Natural killer cell treated with Interleukin-12 subunit alpha and Interleukin-12 subunit beta and Interleukin-15 and Interleukin-18, amount 100 ng/mL, for 72 hours (primary cell): ENCODE measurements at places on chromosomes 7 and 10. TPM values are rescaled to one million over a fixed set of nuclear protein-coding genes. Genes with fewer than 3 reads are reported as not detected.

FAM25G gene
- not detected for total RNA-seq

GRCh38 chr10:110985497-110986275, 66.3 kb downstream of the SHOC2 start:
- DNase-seq = no peak

DNA sequence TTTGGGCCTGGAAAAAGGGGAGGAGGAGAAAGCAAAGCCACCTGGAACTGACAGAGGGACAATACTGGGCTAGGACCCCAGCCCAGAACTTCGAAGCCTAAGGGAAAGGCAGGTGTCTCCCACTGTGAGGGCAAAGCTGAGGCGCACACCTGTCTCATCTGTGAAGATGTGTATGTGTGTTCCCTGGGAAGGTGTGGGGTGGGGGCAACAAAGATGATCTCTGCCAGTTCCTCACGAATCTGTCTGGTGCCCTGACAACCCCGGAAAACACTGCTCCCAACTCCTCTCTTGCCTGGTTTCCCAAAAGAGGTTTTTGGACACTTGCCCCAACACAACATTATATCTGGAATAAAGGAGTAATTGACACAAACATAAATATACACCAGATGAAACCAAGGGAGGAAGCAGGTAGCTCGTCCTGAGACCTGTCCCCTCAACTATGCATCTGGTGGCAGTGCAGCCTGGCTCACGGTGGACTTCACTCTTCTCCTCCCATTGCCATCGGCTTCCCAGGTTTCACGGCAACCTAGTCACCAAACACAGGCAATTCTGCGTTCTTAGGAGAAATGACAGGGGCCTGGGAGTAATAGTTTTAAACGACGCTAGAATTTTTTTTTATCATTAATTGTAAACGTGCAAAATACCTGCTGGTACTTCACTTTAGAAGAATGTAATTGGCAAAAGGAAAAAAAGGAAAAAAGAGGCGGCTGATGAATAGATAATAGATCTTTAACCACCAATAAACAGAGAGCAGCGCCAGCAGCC, 1.7 kb upstream of the EMX2 start:
- DNase-seq = no peak

DNA sequence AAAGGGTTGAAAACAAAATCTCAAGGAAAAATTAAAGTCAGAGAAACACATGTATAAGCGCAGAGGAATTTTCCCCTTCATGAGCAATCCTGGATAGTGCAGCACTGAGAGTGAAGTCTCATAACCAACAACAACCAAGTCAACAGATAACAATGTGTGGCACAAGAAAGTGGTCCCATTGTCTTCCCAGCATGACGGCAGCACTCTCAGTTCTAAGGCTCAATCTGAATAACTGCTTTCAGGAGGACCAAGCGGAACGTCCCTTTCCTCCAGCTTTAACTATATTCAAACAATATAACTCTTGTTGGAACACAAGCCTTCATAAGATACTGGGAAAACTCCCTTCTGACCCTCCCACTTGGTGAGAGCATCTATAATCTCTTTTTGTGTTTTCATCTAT, 137.9 kb downstream of the RAPGEF5 start:
- DNase-seq = no peak

AKR1C2 gene
- not detected for total RNA-seq

DNA sequence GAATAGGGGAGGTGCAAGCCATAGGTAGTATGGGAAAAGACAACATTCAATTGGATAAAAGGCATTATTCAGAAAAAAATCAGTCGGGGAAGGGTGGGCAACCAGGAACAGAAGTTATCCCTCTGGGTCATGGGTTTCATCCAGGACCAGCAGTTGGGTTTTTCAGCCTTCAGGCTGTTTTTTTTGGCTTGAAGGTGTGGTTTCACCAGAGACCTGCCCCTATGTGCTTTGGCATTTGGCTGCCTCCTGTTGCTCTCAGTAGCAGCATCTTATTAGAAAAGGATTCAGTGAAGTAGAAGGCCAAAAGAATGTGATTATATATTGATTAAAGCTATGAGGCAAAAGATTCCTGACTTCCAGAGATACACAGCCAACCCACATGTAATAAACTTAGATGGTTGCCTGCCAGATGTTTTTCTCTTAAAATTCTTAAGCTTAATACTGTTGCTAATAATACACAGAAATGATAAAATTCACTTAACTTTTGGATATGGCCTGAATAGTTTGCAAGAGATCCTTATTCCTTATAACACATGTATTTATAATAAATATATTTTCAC, 251.7 kb upstream of the CSTF2T start:
- no peak for DNase-seq

GRCh38 chr7:23443974-23444373, 26.3 kb downstream of the IGF2BP3 start:
- no peak for DNase-seq

DNA sequence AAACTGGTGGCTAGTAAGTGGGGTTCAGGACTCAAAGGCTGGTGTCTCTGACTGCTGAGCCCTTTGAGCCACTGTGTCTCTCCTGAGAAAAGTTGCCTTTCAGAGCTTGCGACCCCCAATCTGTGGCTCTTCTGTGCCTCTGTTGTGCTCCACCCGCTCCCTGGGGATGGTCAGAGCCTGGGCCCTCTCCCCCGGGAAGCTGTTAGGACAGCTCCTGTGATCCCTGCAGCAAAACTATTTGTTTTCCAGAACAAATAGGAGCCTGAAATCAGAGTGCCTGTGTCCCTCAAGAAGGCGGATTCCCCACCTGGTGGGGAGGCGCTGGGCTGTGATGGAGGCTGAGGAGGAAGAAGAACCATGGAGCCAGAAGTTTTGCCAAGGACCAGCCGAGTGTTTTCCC, 56.4 kb upstream of the MXI1 start:
- no peak for DNase-seq

GRCh38 chr7:26858735-26859134, 5.7 kb downstream of the SKAP2 start:
- DNase-seq = no peak

DNA sequence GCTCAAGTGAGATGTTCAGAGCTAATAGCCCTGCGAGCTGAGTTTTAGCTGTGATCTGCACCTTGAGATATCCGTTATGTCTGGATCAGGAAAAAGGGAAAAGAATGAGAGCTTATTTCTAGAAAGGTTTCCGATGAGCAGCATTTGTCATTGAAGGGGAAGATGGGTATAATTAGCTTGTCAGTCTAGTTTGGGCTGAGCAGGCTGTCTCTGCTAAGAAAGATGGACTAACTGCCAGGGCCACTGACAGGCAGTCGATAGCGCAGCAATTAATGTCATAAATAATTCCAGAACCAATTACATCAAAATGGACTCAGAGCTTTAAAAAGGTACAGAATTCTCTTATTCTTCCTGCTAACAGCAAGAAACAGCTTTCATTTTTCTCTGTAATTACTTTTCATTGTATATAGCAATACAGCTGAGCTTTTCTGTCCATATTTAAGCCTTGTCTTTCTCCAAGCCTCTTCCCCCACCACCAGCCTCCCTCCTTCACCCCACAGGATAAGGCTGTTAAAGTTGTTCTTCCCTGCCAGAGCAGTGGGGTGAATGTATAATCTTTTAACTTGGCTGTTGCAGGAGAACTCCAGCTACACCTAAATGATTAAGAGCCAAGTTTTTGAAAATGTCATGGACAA, 1006.5 kb downstream of the KCNMA1 start:
- no peak for DNase-seq

DNA sequence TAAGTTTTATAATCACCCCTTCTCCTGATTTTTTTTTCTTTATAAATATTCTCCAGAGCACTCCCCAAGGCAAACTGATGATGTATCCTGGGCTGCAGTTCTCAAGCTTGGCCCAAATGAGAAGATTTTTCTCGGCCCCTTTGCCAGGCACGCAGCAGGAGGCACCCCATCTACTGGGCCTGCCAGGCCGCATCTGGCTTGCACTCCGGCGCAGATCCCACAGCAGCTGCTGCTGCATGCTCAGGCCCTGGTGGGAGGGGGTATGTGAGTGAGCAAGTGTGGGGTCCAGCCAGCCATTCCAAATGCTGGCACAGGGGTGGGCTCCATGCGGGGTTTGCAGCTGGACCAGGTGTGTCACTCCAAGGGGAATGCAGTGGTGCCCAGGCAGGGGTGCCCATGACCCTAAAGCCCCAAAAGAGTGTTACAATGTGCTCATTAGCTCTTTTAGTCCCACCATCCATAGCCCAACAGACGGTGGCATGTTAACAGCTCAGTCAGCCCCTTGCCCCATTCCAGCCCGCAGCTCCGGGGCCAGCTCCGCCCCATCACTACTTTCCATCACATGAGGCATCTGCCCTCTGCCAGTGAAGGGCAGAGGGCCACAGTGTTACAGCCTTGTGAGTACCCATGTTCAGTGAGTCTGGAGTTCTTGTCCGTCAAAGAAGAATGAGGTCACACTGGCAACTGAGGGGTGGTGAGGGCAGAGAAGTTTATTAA, 25.9 kb downstream of the OAT start:
- DNase-seq = no peak

KIF20B gene
- 31.5 TPM for total RNA-seq

GRCh38 chr7:82700741-82701140, 257.2 kb upstream of the CACNA2D1 start:
- DNase-seq = no peak

DNA sequence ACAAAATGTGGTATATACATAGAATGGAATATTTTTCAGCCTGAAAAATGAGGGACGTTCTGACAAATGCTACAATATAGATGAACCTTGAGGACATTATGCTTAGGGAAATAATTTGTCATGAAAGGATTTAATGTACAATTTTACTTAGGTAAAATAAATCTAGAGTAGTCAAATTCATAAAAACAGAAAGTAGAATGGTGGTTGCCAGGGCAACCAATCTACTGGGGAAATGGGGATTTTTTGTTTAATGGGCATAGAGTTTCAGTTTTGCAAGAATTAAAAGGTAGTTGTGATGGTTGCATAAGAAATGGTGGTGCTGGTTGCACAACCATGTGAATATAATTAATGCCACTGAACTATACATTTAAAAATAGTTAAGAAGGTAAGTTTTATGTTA, 296.0 kb upstream of the SP4 start:
- DNase-seq = no peak

DNA sequence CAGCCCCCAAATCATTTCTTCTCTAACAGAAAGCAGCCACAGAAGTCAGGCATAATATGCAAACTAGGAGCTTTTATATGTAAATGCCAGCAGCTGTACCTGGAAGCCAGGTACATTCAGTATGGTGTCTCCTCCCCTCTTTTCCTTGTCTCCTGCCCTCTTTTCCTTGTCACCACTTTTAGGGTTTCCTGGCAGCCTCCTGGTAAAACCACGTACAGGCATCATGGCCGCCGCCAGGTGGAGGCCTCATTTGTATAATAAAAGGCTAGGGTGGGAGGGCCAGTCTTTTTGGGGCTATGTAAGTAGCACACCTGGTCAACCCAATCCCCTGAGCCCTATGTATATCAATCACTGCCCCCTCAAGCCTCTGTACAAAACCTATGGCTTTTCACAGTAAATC, 28.7 kb downstream of the PDZD8 start:
- no peak for DNase-seq

GRCh38 chr7:120276720-120277119, 3.7 kb downstream of the KCND2 start:
- no peak for DNase-seq

LIPJ gene
- not detected for total RNA-seq

DNA sequence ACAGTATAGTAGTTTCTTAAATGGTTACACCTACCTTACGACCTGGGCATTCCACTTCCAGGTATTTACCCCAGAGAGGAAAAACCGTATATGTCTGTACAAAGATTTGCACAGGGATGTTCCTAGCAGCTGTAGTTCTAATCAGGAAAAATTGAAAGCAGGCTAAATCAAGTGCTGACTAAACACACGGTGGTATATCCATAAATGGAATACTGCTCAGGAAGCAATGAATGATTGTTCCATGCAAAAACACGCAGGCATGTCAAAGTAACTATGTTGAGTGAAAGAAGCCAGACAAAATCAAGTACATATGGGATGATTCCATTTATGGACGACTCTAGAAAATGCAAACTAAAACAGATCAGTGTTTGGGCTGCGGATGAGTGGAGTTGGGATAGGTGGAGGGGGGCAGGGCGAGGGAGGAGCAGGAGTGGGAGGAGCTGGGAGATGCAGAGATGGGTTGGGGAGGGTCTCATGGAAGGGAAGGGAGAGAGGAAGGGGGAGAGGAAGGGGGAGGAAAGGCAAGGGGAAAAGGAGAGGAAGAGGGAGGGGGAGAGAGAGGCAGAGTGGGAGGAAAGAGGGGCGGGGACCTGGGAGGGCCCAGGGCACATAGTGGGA, 484 bp upstream of the MSRB2 start:
- DNase-seq = no peak

DNA sequence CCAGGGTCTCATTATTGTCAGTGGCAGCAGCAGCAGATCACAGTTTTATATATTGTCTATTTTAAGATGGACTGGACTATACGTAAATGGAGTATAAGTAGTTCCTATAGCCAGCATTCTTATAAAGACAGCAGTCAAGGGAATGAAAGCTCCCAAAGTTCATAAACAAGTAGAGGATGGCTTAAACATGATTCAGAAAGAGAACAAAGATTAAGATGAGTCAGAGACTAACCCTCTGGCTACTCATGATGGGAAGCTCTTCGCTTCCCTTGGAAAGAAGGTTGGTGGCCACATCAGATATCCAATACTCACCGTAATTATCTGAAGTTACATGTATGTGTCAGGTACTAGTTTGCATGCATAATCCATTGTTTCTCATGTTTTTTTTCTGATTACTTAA, 277.0 kb downstream of the INHBA start:
- no peak for DNase-seq

NAT16 gene
- not detected for total RNA-seq

- no peak for DNase-seq
These were observed 8.1 kb downstream of the PRPS1L1 start for GRCh38 chr7:18019555-18019954.

DNA sequence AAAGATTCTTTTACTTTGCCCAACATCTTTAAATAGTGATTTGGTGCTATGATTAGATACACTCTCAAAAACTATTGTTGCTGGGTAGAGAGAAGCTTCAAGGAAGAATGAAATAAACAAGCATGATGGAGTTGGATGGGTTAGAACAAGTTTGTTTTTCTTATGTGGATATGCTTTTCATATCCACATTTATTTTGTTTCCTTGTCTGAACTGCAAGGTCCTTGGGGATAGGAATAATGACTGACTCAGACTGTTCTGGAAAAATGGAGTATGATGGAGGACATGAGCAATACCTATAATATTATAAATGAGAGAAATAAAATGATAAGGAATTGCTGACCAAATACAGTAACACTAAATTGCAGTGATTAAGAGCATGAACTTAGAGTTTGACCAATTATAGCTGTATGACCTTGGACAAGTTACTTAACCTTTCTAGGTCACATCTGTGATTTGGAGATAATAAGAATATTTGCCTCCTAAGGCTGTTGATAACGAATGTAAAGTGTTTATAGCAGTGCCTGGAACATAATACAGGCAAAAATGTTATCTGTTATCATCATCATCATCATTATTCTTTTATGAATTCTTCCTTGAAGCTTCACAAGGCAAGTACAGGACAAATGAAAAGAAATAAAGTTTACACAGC, 847.5 kb downstream of the LRMDA start:
- DNase-seq = no peak

DNA sequence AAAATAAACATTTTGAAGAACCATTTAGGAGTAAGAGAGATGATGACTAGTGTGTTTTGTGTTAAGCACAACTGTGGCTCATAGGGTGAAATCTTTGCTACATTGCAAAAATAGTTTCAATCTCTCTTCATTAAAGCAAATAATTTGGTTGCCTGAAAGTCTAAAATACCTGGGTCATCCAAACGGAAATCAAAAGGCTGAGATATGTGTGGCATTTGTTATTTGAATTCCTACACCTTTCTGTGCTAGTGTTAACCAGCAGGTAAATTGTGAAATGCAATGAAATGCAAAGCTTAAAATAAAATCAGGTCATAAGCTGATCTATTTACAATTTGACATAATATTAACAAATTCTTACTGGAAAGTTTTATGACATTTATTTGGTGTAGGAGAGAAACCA, 40.9 kb upstream of the SEMA3E start:
- DNase-seq = no peak
